ENCODE measurements at places on chromosomes 11 and 22.

GRCh38 chr11:1864831-1865665 is 12.2 kb downstream of the LSP1 start:
- no peak for DNase-seq

DNA sequence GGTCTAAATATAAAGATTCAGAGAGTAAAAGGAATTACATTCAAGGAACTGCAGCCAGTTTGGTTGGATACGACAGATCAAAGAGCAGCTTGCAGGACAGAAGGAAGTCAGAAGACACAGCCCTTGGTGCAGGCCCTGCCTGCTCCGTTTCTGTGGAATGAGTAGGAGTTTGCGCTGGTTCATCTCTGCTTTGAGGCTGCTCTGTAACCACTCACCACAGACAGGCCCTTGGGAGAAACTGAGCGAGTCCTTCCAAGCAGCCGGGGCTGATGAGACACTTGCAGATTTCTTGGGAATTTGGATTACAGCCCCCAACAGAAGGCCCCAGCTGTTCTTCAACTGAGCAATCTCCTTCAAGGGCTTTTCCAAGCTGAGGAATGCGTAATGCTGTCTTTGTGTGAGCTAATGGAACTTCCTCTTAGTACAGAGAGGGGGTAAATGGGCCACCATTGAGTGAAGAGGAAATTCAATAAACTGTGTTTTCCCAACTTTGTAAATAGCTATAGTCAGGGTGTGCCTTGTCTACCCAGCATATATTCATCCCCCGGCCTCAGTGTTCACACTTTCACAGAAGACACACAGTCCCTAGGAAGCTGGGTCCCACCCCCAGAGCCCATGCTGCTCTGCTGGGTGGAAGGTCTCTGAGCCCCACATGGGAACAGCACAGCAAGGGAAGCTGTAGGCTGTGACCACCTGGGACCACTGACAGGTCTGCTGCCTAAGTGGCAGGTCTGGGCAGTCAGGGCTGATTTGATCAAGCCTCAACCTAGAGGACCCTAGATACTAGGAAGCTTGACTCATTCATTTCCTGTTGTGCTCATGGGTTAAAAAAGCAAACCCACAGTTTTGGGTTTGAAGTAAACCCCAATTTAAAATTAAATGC is 16.6 kb downstream of the IL10RA start:
- DNase-seq: no peak

- no peak for DNase-seq
These were observed 16.2 kb downstream of the MISFA start for GRCh38 chr11:18615628-18616392.

DNA sequence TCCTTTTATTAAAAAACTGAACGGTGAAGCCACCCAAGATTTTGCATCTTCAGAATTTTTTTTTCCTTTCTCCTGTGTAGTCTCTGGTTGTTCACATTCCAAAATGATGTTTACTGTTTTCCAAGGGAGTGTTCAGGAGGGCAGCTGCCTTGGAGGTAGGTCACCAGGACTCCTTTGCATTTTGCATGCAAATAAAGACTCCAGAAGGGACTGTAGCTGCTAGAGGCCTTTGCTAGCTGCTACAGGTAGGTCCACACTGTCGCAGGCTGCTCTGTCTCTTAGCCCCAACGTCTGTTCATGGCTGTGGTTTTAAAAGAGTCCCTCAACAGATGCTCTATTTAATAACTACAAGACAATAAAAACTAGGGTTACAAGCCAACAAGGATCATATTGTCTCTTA is 11.4 kb downstream of the CTSC start:
- DNase-seq: no peak

DNA sequence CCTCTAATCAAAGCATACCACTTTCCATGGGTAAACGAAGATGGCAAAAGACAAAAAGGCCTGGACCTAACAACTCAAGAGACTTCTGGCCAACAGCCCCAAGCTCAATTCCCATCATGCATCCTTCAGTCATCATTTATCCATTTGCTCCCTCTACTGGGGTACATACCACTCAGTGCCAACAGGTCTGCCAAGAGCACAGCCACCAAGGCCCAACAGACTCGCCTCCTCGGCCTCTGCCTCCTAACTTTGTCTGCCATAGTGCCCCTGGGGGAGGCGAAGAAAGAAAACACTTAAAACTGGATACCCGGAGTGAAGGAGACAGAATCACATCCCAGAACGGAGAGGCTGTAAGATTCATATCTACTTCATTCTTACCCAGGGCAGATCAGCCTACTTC is 1.1 kb downstream of the HYOU1 start:
- no peak for DNase-seq

DNA sequence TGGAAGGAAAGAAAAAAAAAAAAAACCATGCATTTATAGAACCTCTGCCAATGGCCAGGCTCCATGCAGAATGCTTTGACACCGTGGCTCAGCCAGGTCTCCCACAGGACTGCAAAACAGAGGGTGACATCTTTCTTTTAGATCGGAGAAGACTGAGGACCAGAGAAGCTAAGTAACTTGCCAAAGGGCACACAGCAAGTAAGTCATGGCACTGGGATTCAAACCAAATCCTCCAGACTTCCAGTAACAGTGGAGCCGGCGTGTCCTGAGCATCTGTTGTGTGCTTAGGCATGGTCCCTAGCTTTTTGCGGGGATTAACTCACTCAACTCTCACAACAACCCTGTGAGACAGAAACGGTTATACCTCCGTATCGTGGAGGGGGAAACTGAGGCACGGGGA is 20.7 kb downstream of the MGAT3 start:
- DNase-seq: no peak

DNA sequence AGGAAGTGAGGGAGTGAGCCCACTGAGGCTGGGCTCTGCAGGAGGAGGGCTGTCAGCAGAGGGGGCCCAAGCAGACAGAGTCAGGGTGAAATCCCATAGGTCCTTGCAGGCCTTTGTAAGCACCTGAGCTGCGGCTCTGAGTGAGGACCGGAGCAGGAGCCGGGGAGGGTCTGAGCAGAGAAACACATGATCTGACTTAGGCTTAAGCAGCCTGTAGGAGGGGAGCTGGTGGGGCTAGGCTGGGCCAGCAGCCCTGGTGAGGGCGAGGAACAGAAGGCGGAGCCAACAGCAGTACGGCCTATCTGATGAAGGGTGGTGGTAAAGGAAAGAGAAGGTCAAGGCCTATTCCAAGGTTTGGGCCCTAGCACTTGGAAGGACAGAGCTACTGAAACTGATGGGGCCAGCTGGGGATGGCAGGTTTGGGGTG is 26.9 kb upstream of the CBX7 start:
- DNase-seq: no peak
